ENCODE measurements at places on chromosomes 11 and 22.

GRCh38 chr22:48714231-48714630 lies 1113.4 kb downstream of the BRD1 start:
- DNase-seq: no peak

- DNase-seq: no peak
Observed at GRCh38 chr11:102553835-102554282, 23.3 kb upstream of the MMP7 start.

- DNase-seq: no peak
Observed at GRCh38 chr22:43693249-43693648, 118.9 kb downstream of the EFCAB6 start.

- no peak for DNase-seq
Observed at GRCh38 chr11:30914143-30914762, 328.1 kb upstream of the MPPED2 start.

DNA sequence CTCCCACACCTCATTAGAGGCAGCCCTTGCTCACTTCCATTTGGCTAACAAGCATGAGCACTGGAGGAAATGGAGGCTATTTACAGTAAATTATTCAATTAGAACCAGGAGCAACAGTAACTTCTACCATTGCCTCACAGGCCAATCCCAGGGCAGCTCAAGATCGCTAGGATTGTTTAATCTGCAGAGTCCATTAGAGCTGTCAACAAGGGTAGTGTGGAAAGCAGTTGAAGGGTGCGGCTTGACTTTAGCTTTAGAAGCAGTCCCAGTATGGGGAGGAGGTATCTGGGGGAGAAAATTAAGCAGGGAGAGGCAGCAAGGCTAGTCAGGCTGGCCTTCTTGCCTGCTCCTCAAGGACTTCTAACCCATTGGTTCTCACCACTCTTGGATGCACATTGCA lies 38.3 kb upstream of the CYP2R1 start:
- no peak for DNase-seq

All from activated naive CD4-positive, alpha-beta T cell treated with anti-CD3 and anti-CD28 coated beads, Interleukin-2, amount 50 U/mL, for 72 hours (primary cell).